ENCODE measurements at places on chromosomes 12 and 14.

DNA sequence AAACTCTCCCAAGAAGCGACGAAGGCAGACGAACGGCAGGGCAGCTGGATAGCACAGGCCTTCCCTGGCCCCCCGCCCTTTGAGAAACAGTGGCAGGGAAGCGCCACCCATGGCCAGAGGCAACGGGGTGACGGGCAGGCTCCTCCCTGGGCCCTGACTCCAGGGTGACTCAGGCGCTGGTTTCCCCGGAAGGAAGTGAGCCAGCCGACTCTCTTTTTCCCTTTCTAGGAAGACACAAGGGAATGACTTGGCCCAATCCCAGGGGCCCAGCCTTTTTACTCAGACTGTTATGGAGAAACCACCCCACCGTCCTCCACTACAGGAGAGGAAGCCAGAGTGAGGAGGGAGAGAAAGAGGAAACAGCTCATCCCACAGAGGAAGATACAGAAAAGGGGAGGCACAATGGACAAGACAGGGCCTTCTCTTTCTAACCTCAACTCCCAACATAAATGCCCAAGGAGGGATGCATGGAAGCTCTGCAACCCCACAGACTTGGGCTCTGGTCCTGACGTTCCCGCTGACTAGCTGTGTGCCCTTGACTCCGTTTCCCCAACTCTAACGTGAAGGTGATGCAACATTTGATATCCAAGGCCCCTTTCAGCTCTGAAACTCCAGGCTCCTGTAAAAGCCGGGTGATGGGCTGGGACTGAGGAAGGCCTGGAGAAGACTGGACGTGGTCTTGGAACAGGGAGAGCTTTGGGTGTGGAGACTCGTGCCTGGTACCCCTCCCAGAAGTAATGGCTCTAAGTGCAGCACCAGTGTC, 27.9 kb downstream of the ACTN1 start:
- no peak for DNase-seq

DNA sequence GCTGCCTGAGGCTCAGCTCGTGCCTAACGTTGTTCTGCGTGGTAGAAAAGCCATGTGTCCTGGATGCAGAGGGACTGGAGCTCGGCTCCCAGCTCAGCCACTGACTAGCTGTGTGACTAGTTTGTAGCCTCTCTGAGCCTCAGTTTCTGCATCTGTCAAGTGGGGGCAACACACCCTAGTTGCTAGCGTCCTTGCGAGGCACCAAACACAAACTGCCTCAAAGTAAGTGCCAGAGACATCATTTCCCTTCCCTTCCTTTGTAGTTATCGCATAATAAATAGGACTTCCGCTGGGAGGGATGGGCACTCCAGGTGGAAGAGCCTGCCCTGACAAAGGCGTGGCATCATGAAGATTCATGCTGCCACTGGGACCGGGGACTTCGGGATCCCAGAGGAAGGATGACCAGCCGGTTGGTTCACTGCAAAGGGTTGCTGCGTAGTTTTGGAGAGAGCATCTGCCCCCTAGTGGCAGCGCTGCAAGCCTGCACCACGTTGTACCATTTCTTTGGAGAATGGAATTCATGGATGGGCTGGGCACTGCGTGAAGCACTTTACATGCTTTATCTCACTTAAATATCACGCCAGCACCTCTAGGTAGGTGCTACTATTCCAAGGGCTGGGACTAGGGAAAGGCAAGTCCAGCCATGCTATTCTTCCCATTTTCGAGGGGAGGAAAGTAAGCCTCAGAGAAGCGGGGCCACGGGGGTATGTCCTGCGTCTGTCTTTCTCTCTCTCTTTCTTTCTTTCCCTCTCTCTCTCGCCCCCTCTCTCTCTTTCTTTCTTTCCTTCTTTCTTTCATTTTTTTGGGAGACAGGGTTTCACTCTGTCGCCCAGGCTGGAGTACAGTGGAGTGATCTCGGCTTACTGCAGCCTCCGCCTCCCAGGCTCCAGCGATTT, 4.6 kb downstream of the CCDC197 start:
- peak; percentile 45 for DNase-seq

GRCh38 chr14:90698379-90698869, 117.8 kb downstream of the TTC7B start:
- DNase-seq, result no peak

GRCh38 chr12:40192704-40193255, 32.0 kb upstream of the LRRK2 start:
- no peak for DNase-seq

DNA sequence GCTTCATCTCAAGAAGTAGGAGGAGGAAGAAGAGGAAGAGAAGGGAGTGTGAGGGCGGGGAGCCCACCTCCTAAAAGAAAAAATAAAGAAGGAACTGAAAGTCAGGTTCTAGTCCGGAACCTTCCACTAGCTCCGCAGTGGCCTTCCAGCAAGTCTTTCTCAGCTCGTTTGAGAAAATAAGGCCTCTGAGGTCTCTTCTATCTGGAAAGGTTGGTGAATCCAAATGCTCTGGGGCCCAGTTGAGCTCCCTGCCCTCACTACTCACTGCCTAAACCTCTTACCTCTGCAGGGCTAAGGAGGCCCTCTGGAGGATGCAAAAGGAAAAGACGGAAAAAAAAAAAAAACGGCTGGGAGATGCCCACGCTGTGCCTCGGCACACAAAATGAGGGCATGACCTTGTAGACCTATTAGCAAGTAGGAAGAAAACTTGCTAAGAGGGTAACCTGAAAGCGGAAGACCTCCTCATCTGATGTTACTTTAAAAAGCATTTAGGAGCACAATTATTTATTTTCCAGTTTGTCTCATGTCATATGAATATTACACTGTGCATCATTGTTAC, 35.9 kb downstream of the FBLN5 start:
- DNase-seq, result peak; percentile 77

GRCh38 chr12:848173-848865, 95.9 kb downstream of the WNK1 start:
- DNase-seq, result no peak

DNA sequence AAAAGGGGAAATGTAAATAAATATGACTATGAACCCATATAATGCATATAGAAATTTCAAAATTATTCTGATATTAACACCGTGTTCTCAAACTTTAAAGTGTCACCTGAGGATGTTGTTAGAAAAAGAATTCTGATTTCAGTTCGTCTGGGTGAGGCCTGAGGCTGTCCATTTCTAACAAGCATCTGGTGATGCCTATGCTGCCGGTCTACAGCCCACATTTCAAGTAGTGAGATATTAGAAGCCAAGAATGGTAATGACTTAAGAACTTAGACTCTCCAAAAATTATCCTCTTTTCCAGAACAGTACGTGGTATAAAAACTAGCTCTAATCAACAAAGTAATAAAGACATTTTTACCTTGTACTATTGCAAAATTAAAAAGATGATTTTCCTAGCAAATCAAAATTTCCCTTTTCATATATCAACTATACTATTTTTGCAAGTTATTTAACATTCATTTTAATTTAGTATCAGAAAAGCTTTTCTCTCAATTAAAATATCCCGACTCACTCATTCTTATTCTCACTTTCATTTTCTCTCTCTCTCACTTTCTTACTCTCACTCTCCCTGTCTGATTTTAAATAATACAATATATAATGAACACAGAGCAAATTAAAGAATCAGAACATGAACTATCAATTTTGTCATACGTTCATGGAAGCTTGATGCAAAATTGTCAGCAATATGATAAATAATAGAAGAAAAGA, 35.0 kb downstream of the PIK3C2G start:
- DNase-seq, result no peak

DNA sequence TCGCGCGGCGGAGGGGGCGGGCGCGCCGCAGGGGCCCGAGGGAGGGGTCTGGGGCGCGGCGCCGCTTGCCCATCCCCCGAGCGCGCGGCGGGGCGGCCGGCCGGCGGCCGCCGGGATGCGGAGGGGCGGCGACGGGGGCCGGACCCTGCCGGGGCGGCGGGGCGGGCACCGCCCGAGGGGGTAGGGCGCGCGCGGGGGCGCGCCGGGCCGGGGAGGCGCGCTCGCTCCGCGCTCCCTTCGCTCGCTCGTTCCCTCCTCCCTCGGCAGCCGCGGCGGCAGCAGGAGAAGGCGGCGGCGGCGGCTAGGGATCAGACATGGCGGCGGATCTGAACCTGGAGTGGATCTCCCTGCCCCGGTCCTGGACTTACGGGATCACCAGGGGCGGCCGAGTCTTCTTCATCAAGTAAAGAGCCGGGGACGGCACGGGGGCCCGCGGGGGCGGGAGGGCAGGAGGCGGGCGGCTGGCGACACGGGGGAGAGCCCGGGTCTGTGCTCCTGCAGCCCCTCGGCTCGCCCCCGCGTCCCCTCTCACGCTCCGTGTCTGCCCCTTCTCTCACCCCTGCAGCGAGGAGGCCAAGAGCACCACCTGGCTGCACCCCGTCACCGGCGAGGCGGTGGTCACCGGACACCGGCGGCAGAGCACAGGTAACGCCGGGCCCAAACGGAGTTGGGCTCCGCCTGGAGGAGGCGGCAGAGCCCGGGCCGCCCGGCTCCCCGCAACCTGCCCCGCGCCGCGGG, at the start of gene PLEKHA5:
TSS of gene PLEKHA5 (plus strand) at position 248 of the 738 bp plus-strand sequence. CDS start at position 315, 67 bp downstream.
- peak; percentile 46 for DNase-seq

DNA sequence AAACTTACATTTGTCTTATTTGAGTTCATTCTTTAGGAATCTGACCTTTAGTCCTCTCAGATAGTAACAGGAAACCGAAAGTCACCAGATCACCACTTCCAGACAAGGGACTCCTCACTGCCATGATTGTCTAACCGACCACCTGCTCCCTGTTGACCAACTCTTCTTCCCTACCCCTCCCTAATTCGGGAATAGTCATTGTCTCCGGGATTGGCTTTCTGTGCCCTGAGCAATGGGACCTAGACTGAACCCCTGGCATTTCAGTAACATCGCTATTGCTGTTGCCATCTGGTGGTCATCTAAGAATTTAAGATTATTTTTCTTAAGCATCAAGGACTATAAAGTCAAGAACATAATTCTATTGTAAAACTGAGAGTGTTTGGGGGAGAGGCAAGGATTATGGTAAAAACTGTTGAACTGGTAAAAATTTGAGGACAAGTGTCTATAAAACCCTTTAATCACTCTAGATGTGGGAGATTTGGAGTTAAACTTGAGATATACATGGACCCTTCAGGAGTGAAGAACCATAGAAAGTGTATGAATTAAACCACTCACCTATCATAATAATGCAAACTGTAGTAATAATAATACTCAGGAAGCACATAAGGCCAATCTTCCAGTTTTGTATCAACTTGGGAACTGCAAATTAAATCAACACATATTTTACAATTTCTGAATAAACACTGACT, 6.3 kb downstream of the CLEC2A start:
- DNase-seq, result no peak

- no peak for DNase-seq
Measured at GRCh38 chr12:52631264-52631663, 12.9 kb upstream of the KRT73 start.

- DNase-seq, result no peak
Measured at GRCh38 chr14:66231820-66232219, 254.4 kb upstream of the CCDC196 start.
